ENCODE measurements at places on chromosomes 16 and 17. TPM values are rescaled to one million over a fixed set of nuclear protein-coding genes. Genes with fewer than 3 reads are reported as not detected.

SLC16A5 gene
- 5.6 TPM for total RNA-seq

TMED6 gene
- total RNA-seq: 0.64 TPM

CCDC102A gene
- total RNA-seq: 11.6 TPM

DNA sequence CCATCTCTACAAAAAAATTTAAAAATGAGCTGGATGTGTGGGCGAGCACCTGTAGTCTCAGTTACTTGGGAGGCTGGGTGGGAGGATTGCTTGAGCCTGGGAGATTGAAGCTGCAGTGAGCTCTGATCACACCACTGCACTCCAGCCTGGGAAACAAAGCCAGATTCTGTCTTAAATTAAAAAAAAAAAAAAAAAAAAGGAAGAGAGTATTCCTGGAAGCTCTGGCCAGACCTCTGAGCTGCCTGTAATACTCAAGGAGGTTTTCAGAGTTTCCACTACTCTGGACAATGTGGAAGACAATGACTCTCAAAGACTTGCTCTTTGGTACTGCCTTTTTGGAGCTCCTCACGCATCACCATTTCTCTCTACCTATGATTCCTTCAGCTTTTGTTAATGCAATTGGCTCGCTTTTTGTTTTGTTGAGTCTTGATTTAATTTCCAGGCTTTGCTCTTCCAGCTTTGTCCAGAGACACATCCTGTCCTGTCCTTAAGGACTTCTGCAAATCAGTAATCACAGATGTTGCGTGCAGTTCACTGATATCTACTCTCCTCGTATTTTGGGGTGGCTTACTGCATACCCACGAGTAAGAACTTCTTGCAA is 10.8 kb downstream of the CHD9 start:
- DNase-seq: no peak

DNA sequence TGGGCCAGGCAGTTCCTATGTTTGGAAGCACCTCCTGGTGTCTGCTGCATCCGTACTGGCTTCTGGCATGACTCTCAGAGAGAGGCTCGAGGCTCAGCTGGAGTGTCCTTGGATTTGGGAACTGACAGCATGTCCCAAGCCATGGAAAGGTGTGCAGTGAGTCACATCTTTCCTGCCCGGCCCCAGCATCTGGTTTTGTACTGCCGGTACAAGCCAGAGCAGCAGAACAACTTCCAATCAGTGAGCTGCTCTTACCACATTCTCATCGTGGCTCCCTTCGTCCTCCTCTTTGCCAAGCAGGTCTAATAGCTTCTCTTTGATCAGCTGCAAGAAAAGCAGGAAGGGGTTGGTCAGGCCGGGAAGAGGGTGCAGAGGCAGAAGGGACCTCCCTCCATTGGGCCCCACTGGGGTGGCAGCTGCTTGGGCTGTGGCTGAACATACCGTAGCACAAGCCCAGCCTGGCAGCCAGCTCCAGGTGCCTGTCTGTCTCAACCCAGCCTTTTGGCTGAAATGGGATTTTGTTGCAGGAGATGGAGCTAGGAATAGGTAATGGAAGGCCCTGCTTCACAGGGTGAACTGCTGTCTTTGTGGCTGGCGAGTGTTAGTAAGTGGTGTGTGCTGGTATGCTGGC is 24.2 kb downstream of the SPACA3 start:
- no peak for DNase-seq

GRCh38 chr17:69760562-69760961 is 314.5 kb upstream of the KCNJ16 start:
- no peak for DNase-seq

DNA sequence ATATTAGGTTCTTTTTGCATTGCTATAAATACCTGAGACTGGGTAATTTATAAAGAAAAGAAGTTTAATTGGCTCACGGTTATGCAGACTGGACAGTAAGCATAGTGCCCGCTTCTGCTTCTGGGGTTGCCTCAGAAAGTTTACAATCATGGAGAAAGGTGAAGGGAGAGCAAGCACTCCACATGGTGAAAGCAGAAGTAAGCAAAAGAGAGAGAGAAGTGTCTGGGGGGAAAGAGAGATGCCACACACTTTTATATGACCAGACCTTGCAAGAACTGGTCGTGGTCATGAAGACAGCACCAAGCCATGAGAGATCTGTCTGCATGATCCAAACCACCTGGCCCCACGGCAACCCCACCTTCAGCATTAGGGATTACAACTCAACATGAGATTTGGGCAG is 45.4 kb downstream of the KCNJ16 start:
- no peak for DNase-seq
